Activated CD8-positive, alpha-beta T cell treated with anti-CD3 and anti-CD28 coated beads, Interleukin-2, amount 10 ng/mL, durations not matched to agents 7 days and 5 days (primary cell): ENCODE measurements at places on chromosomes 2 and 18. TPM values are rescaled to one million over a fixed set of nuclear protein-coding genes. Genes with fewer than 3 reads are reported as not detected.

GRCh38 chr2:84649487-84650142 is 133.3 kb downstream of the DNAH6 start:
- no peak for DNase-seq

GRCh38 chr2:120622159-120622869 is 113.4 kb upstream of the GLI2 start:
- no peak for DNase-seq

DNA sequence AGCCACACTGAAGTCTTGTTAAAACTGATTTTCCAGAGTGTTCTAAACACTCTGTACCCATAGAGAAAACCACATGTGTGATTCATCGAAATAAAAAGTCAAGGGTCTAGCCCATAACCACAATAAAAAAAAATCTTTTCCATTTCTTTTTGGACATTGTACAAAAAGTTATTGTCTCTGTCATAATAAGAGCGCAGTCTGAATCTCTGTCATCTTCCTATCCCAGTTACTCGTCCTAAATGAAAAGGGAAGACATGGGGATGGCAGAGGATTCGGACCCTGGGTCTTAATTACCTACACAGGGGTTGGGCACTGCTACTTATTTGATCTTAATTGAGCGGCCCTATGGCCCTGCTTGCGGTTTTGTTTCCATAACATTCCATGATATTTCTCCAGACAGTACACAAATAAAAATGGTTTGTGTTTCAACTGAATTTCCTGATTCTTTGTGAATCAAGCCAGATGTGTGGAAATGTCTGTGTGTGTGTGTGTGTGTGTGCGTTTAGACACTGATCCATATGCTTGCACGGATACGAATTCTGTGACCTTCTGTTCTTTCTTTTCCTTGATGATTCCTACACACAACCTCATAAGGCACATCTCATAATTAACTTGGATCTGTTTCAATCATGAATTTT is 133.4 kb upstream of the SPATS2L start:
- DNase-seq = no peak

- no peak for DNase-seq
Observed at GRCh38 chr2:197007716-197008628, 81.5 kb upstream of the PGAP1 start.

- DNase-seq = no peak
Observed at GRCh38 chr2:96262306-96262705, 3.5 kb downstream of the TMEM127 start.

DNA sequence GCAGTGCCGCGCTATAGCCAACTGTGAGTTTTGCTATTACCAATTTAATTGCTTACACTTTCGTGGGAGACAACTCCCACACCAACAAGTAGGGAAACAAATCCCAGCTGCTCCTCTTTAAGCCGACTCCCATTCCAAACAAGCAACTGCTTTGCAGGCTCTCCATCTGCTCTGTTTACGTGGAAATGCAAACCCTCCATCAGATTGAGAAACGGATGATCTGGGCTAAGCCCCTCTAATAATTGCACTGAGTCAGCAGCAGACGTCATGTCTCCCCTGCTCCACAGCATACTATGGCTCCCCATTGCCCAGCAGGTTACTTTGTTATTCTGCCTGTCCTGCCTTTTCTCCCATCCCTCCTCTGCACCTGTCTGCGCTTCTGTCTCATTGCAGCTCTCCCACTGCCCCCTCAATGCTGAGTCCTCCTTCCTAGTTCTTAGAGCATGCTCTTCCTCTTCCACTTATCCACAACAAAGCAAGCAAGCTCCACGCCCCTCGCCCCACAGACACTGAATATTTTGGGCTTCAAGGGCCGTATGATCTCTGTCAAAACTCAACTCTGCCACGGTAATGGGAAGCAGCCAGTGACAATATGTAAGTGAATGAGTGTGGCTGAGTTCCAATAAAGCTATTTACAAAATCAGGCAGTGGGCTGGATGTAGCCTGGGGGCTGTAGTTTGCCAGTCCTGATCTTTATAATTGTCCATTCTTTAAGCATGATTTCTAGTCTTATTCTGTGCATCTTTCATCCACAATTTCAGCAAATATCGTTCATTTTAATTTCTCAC is 39.5 kb upstream of the ARL4C start:
- DNase-seq = no peak

DNA sequence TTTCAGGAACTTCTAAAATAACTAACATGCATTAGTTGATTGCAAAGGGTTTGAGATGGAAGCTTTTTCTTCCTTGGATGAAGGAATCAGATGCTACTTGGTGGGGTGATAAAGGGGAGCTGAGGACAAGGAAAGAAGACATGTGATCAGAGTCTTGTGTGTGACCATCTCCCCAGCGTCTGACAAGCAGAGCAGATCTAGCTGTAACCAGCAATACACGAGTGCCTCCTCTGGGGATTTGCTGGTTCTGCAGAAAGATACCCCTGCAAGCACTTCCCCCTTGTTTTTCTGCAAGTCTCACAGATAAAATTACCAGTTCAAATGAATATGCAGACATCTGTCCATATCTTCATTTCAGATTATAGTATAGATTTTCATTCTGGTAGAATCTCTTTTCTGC is 2.7 kb downstream of the CDH7 start:
- no peak for DNase-seq

DNA sequence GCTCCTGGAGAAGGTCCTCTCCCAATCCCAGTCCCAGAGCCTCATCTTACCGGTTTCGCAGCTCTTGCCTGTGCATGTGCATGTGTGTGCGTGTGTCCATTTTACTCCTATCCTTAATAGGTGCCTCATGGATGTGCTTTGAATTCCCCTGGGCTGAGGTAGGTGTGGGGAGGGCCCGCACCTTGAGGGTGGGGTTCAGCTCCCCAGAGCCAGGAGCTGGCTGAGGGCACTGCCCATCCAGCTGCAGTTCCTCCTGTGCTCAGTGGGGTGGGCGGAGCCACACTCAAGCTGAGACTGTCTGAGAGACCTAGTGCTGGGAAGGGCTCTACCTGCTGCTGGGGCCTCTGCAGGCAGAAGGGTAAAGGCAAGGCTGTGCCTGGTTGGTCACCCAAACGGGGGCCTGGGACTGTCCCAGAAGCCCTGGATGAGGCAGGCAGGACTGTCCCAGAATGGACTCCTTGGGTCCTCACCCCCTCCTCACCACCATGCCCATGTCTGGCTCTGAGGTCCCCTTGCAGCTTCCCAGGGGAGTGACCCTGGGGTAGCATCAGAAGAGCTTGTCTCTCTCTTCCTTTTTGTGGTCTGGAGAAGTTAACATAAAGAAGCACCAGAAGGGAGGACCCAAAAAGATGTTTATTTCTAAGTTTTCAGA is 8.9 kb downstream of the GDF7 start:
- DNase-seq = no peak

GRCh38 chr18:61784834-61785233 is 108.0 kb downstream of the RNF152 start:
- no peak for DNase-seq

- DNase-seq = no peak
Observed at GRCh38 chr18:41747723-41748242, 207.3 kb upstream of the PIK3C3 start.

The AQP12B gene
- total RNA-seq = not detected

The HSPE1 gene
- 153 TPM for total RNA-seq

The DSG3 gene
- total RNA-seq = not detected

The SCN2A gene
- total RNA-seq = 0.13 TPM
